Esophagus squamous epithelium (tissue), 5 donors: ENCODE measurements at places on chromosomes 7 and 10.

DNA sequence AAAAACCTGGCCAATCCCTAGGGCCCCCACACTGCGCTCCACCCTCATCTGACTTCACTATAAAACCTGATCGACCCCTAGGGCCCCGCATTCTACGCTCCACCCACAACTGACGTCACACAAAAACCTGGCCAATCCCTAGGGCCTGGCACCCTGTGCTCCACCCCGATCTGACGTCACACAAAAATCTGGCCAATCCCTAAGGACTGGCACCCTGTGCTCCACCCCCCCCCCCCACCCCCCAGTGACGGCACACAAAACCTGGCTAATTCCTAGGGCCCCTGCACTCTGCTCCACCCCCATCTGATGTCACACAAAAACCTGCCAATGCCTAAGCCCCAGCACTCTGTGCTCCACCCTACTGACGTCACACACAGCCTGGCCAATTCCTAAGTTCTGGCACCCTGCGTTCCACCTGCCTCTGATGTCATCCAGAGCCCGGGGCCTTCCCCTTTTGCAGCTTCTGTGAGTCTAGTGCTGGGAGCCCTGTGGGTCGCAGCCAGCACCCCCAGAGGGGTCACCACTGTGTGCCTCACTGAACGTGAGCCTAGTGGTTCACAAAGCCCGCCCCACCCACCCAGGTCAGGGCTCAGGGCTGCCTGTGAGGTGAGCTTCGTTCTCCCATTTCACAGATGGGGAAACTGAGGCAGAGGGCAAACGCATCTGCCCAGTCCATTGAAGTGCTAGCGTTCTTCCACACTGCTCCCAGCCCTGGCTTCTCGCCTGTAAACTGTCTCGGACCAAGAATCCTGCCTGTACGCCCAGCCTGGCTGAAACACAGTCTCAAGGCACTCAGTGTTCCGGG is 40.6 kb downstream of the MICALL2 start:
- DNase-seq = no peak

GRCh38 chr7:4302203-4302905 is 379.7 kb upstream of the FOXK1 start:
- no peak for DNase-seq

- no peak for DNase-seq
Measured at GRCh38 chr7:117827862-117828261, 45.4 kb downstream of the CTTNBP2 start.

GRCh38 chr7:76198202-76198601 is 3.5 kb upstream of the SRRM3 start:
- DNase-seq = no peak

GRCh38 chr10:283916-284356 is 148.7 kb downstream of the ZMYND11 start:
- no peak for DNase-seq

DNA sequence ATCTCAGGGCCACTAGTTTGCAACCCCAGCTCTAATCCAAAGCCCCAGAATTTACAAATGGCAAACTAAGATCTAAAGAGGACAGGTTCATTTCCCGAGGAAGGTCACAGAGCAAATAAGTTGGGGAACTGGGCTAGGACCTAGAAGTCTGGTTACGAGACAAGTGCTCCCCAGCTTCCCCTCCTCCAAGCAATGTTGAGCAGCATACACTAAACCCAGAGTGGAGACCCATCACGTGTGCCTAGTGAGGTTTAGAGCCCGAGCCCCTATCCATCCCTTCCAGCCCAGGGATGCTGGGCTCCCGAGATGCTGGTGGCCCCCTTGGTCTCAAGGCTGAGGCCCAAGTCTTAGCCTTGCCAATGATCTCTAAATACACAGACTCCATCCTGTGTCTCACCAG is 209.5 kb upstream of the ZMIZ1 start:
- no peak for DNase-seq

DNA sequence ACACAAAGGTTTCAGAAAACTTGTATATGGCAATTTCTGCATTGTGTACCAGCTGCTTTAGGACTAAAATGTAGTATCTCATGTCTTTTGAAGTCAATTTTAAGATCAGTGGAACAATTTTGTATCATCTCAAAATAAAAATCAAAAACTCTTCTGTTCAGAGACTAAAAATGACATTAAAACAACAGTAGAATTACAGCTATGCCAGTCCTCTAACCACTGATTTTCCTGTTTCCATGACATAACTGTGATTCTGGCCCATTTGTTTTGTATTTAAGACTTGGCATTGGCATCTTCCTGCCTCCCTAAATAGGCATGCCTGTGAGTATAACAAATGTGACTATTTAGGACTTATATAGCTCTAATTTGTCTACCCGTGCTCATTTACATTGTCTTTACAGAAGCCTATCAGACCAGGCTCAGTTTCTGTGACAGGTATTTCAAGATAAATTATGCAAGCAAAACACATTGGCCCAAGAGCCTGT is 29.1 kb upstream of the VPS41 start:
- DNase-seq = no peak

- DNase-seq = no peak
Measured at GRCh38 chr7:106255246-106255645, 29.5 kb downstream of the NAMPT start.

- no peak for DNase-seq
Measured at GRCh38 chr10:100370714-100371481, 23.9 kb downstream of the SCD start.

DNA sequence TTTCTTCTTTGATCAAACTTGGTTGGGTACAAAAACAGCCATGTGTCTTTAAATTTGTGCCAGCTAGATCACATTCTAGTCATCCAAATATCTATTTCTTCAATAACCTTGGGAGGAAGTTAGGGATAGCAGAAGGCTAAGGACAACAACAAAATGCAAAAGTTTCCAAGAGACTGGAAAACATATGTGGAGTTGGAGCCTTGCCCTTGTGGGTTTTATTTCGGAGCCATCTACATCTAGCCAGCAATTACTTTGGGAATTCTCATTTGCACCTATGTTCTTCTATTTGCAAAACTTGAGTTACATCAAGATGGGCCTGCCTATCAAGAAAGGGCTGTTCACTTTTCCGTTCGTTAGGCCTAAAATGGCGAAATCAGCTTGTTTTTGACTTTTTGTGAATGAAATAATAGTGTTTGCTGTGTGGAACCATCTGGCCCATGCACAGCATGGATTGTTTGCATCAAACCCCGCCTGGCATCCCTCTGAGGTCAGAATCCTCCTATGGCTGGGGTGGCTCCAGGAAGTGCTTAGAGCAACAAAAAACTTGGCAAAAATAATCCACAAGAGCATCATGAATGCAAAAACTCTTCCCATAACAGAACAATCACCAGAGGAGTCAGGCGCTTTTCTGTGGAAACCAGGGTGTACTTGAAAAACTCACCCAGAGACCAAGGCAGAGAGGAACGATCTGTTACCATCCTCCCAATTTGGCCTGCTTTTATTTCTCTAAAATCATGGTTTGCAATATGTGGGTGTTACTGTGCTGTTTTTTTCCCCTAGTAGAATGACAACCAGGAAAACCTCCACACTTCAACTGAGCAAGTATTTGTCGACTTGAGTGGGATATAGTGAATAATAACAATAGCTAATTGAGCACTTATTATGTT is 36.2 kb upstream of the XPNPEP1 start:
- no peak for DNase-seq

GRCh38 chr10:31760674-31761081 is 168.0 kb downstream of the ARHGAP12 start:
- DNase-seq = no peak

DNA sequence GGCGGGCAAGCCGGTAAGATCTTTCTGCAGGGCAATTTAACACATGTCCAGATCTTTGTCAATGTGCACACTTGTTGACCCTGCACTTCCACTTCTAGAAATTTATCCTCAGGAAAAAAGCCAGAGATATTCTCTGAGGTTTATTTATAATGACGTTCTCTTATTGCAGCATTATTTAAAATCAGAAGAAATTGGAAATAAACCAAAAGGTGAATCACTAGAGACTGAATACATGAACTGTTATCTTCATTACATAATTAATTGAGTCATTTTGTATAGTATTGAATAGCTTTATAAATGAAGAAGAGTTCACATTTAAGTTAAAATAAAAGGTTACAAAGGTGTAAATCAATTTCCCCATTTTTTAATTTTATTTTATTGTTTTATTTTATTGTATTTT is 16.3 kb upstream of the SAR1A start:
- DNase-seq = no peak

DNA sequence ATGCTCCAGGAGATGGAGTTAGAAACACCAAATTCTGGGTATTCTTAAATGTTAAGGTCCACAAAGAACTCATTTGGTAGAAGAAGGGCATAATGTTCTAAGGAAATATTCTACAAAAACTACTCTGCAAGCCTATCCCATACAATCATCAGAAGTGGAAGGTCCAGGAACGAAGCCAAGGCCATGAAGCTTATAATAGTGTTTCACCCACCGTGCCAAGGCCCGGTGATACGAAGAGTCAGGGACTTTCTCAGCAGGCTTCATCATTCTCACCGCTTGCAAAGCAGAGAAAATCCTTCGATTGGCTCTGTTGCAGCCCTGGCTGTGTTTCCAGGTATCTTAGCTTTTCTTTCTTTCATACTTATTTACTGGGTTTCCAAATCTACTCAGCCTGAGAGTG is 351.9 kb upstream of the CELF2 start:
- no peak for DNase-seq

DNA sequence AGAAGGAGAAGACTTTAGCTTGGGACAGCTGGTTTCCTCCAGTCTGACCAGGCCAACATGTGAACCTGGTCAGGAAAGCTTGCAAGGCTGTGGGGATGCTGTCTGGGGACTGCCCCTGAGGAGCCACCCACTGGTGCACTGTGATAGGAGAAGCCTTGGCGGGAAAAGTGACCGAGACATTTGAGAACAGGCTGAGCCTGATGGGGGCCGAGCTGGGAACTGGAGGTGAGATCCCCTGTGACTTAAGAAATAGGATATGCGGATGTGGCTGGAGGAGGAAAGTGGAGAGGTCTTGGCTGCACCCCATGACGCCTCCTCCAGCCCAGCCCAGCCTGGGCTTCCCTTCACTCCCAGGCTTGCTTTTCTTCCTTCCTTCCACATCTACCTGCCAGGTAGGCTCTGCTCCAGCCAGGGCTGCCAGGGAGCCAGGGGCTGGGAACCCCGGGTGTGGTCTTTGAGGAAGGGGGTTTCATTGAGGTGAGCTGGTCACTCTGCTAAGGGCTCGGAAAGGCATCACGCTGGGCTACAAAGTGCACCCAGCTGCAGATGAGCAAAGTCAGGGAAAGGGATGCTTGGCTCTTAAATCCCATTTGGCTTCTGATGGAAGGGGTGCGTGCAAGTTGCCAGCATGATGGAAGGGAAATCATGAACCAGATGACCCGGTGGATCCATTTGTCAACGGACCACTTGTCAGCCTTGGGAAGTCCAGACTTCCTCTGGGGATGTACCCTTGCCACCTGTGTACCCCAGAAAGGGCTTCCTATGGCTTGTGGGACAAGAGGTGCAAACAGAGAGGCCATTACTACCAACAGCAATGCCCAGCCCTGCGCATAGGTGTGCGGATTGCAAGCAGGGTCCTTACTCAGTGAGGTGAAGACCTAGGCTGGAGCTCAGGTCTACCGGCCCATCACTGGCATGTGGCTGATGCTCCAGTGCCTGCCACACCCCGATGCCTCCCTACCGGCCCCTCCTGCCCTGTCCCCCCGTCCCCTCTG is 66.3 kb downstream of the C10orf143 start:
- DNase-seq = no peak

GRCh38 chr7:27917119-27917518 is 177.2 kb downstream of the TAX1BP1 start:
- DNase-seq = no peak

DNA sequence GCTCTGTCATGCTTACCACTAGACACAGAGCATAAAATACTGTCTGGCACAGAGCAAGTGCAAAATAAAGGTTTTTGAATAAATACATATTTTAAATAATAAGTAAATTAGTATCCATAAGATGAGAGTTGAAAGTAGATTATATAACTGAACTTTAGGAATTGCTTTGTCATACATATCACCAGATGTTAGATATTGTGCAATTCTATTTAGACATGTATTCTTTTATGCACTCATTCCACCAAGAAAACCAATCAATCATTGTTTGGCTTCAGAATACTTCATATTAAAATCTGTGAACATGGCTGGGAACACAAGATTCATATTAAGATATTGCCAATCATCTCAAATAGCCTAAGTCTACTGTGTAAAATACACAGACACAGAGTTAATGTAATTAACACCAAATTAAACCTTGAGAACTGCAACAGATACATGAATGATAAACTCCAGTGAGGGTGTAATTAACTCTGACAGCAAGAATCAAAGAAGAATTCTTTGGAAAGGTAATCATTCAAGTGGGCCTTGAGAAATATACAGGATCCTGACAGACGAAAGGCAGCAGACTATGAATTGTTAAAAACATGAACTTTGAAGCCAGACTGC is 201.0 kb upstream of the PTN start:
- DNase-seq = no peak

DNA sequence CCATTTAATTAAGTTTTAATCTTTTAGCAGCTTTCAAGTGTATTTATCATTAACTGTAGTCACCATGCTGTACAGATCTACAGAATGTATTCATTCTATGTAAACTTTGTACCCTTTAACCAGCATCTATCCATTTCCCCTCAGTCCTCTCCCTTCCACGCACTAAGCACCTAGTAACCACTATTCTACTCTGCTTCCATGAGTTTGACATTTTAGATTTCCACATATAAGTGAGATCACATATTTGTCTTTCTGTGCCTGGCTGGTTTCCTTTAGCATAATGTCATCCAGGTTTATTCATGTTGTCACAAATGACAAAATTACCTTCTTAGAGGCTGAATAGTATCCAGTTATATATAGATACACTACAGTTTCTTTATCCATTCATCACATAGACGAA is 79.7 kb downstream of the BTAF1 start:
- DNase-seq = no peak

DNA sequence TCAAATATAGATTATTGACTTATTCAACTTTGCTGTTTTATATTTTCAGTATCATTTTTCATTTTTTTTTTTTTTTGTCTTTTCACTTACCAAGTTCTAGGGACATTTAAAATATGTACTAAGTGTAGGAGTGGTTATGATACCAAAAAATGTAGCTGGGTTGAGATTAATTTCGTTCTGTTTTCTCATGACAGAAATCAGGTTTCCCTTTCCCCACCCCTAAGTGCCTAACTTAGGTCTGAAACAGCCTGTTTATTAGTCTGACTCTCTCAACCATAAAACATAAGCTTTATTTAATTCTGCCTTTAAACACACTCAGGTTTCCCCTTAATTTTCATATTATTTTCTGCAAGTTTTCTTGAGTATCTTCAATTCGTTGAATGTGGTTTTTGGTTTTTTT is 22.1 kb downstream of the TMEM106B start:
- DNase-seq = no peak

- DNase-seq = no peak
Measured at GRCh38 chr7:69091521-69091920, 506.8 kb upstream of the AUTS2 start.

DNA sequence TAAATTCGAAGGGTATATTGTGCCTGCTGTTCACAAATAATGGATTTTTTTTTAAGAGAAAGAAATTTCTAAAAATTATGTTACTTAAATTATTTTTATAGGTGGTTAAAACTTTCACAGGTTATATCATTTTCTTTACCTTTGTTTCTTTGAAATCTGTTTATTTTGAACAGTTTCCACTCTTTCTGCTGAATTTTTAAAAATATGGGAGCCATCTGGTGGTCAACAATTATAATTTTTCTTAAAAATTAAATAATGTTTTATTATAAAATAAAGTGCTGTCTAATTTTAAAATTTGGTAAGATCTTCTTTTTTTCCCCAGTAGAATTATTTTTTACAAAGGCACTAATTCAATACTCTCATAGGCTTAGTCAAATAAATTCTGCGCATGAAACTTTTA is 263.9 kb downstream of the ETV1 start:
- no peak for DNase-seq

- no peak for DNase-seq
Measured at GRCh38 chr10:98492763-98493162, 46.0 kb upstream of the HPS1 start.

GRCh38 chr7:141103847-141104429 is 30.1 kb downstream of the TMEM178B start:
- no peak for DNase-seq
